Stimulated activated CD8-positive, alpha-beta memory T cell treated with anti-CD3 and anti-CD28 coated beads, Interleukin-15, amount 100 ng/mL, for 48 hours (primary cell): ENCODE measurements at places on chromosomes 3 and 15.
A peak's percentile ranks its signal among the peaks of the same experiment; 100 is the strongest.

DNA sequence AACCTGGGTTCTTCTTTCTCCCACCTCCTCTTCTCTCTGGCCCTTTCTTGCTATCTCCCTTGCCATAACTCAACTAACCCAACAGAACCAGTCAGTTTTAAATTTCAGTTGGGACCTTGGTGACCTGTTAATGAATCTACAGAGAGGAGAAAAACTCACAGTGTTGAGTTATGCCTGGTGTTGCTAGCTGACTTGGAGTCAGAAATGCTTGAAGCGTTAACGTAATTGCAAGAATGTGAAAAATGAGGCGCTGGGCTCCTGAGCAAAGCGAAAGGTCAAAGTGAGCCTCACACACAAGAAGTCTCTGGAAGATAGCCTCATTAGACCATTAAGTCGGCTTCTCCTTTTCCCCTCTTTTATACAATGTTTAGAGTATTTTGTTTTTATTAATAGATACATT lies 18.4 kb downstream of the MEIS2 start:
- DNase-seq: no peak

- DNase-seq: no peak
Measured at GRCh38 chr3:193800138-193801043, 207.4 kb downstream of the OPA1 start.

- no peak for DNase-seq
Measured at GRCh38 chr3:37532168-37532567, 329.5 kb upstream of the CTDSPL start.

- no peak for DNase-seq
Measured at GRCh38 chr3:12753275-12754028, 5.6 kb downstream of the TMEM40 start.

DNA sequence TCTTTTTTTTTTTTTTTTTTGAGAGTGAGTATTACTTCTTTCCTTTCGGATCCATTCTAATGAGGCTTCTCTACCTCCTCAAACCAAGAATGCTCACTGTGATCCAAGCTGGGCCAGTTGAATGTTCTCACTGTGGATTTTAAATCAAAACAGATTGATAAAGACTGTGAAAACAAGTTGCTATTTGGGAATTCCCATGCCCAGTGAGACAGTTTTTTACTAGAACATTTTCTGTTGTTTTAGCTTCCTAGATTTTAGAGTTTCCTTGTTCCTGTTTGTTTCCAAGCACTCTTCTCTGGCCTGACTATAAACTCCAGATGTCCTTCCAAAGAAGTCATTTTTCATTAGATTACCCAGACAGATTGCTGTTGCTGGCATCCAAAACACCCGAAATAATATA lies 60.1 kb upstream of the GALNT15 start:
- no peak for DNase-seq

- no peak for DNase-seq
Measured at GRCh38 chr3:42014458-42014920, 52.6 kb upstream of the ULK4 start.

GRCh38 chr3:126151562-126152302 lies 28.7 kb downstream of the ALDH1L1 start:
- no peak for DNase-seq

GRCh38 chr15:26357653-26358052 lies 415.2 kb downstream of the GABRB3 start:
- no peak for DNase-seq

GRCh38 chr3:197749315-197749600 lies 425 bp upstream of the FYTTD1 start:
- no peak for DNase-seq

- no peak for DNase-seq
Measured at GRCh38 chr3:139260041-139260486, 83.8 kb upstream of the MRPS22 start.

GRCh38 chr3:101117980-101118379 lies 124.8 kb upstream of the ABI3BP start:
- no peak for DNase-seq

- no peak for DNase-seq
Measured at GRCh38 chr15:51840692-51841091, 11.2 kb downstream of the TMOD3 start.

DNA sequence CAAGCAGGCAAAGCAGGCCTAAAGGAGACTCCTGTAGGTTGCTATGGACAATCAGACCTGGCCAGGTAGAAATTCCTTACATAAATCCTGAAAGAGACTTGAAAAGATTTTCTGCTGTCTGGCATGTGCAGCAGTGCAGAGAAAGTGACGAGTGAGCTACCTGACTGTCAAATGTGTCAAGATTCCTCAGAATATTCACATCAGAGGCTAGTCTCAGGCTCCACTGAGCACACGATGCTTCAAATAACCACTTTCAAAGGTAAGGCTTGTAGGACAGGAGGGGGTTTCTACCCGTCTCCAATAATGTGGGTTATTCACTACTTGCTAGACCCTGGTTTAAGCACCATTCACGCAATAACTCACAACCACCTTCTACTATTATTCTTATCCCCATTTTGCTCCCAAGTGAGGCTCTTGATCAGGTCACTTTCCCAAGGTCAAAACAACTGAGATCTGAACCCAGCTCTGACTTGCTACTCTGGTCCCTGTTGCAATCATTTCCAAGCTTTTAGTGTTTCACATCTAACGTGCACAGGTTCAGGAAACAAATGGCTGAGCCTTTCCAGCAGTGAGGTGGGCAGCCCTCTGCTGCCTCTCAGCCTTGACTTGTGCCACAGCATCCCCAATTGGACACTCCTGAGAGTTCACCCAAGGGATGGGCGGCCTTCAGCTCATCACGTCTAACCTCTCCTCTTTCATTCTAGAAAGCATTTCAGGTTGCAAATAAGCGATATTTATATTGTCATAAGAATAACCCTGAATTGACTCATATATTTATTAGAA lies 329.9 kb upstream of the WNT5A start:
- DNase-seq: no peak

DNA sequence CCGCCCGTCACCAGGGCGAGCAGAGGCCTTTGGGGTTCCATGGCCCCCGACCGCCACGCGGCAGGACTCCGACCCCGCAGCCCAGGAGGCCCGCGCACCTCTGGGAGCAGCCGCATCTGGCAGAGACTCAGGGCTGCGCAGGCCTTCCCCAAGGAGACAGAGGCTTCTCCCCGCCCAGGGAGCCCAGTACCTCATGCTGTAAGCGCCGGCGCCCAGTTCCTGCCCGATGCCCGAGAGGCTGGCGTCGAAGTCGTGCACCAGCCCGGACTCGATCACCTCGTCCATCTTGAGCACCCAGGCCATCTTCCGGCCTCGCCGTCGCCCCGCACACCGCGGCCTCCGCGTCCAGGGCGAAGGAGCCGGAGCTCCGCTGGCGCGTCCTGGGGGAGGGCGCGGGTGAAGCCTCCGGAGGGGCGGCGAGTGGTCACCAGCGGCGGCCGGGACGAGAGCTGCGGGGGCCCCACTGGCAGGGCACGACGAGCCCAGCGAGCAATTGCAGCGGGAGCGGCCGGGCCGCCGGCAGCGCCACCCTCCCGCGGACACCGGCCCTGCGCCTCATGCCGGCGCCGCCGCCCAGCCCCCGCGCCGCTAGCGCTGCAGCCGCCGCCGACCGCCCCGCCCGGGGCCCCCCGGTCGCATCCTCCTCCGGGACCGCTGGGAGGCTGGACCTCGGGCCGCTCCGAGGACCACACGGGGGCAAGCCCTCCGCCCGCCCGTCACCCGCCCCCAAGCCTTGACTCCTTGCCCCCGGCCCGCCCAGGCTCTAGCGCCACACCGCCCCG lies 468 bp downstream of the UBP1 start:
- peak; percentile 22 for DNase-seq

DNA sequence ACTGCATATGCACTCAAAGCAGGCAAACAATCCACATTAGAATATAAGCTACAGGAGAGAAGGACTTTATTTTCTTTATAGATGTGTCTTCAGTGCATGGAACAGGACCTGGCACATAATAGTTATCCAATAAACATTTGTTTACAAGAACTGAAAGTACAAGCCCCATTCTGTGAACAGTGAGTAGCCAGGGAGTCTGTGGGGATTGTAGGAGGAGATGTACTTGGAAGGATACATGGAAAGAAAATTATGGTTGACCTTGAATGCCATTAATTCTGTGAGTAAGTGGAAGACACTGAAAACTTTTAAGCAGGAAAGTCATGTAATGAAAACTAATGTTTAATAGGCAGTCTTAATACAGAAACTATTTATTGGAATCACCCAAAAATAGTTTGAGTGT lies 28.3 kb downstream of the MASP1 start:
- DNase-seq: no peak

DNA sequence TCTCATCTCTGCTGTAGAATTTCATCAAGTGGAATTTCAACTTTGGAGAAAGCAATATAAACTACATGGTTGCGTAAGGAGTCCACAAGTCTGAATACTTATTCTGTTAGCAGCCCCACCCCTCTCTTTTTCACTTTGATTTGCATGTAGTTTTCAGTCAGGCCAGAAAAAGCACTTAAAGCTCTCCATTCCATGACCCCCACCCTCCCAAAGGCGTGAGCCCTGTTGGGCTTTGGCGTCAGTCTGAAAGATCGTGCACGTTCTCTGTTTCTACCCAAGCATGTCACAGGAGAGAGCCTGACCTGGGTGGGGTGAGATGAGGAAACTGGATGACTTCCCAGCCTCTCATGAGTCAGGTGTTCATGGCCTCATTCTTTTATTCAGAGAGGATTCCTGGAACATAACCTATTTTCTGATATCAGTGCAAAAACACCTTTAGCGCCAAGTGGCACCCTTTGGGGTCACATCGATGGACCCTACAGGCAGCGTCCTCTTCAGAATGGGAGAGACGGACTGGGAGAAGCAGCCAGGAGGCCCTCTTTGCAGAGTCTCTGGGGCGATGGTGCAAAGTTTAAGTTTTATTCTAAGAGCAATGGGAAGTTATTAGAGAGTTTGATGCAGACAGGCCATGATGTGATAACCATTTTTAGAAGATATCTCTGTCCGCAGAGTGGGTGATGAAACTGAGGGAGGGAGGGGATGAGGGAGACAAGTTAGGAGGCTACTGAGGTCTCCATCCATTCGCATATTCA lies 55.8 kb downstream of the LSM3 start:
- DNase-seq: no peak

DNA sequence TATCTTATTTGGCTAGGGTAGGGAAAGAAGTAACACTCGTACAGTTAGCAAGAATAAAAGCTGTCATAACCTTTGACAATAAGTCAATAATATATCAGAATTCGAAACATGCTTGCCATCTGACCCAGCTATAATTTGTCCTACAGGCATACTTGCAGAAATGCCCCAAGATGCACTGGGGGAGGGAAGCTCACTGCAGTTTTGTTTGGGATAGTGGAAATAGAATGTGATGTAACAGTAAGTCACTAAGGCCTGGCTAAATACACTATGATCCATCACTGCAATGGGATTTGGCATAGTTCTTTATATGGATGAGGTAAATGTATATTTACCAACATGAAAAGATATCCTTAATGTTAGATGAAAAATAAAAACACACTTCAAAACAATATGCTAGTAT lies 25.5 kb upstream of the TMOD3 start:
- DNase-seq: no peak

- no peak for DNase-seq
Measured at GRCh38 chr3:52053307-52054304, 2.8 kb downstream of the DUSP7 start.

GRCh38 chr3:160060409-160061027 lies 71.9 kb downstream of the IL12A start:
- no peak for DNase-seq

DNA sequence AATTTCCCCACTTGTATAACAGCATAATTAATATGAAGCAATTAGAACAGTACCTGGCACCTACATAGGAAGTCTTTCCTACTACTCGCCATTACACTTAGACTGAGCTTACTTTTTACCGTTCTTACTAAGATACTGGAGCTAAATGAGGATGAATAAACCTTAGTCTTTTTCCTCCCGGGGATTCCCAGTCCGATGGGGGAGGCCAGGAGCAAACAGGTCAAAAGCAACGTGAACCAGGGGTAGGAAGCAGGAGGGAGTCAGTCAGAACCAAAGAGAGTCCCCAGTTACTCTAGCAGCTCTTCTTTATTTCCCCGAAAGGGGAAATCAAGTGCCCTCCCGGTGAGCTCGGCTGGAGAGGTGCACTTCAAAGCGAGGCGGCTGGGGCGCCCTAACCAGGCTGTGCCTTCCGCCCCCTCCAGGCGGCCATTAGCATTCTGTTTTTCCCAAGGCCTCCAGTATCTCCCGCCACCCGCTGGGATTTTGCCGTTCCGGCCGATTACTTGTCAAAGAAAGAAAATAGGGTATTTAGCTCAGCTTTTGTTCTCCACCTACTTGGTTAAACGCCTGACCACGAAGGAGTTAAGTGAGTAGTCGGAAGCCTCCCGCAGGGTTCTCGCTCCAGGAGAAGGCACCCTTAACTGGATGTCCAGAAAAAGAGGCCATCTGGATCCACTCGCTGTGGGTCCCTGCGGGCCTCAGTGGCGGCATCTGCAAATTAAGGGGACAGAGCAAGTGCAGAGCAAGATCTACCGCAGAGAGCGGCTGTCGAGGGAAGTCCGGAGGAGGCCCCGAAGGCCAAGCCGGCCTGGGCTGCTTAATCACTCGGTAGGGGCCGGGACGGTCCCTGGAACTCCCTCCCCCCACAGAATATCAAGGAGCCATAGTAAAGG lies 6.3 kb upstream of the EOMES start:
- DNase-seq: no peak

DNA sequence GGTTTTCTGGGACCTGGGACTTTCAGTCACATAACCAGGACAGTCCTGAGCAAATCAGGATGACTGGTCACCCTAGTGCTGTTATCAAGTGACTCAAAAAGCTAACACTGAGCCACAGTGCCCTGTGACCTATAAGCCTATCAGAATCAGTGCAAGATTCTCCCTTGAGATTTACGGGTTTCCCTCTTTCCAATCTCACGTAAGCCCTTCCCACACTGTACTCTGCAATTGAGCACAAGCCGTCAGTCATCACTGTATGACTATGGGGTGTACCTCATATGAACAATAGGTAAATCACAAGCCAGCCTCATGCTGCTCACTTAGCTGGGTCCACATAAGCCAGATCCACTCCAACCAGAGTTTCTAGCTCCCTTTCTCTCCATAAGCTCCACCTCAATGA lies 21.0 kb upstream of the CLDN18 start:
- DNase-seq: no peak

DNA sequence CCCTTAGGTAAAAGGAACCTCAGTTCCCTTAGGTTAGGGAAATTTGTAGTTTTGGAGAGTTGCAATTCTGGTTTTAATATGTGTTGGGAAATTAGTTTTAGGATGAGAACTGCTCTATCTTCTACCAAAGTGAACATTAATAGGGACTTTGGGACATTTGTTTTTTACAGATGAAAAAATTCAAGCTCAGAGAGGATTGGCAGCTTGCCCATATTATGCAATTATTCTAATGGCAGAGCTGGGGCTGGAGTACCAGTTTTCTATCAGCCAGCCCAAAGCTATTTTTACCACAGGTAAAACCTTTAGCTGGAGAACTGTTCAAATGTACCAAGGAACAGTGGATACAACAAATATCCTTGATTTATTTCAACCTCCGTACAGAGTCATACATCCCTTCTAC lies 127.0 kb downstream of the CPNE4 start:
- no peak for DNase-seq

DNA sequence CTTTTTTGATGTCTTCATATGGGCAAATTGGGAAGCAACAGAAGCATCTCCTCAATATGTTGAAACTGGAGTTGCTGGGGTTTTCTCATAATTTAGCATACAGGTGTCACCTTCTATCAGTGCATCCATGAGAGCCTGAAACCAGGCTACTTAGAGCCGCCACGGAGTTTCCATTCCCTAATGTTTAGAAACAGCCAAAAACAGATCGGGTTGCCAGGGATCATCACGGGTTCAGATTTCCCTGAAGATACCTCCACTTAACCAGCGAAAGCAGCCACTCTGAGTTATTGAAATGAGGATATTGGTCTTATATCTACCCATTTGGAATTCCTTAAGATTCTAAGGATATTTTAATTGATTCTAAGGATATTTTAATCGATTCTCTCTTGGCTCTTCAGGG lies 14.5 kb downstream of the TERB2 start:
- DNase-seq: no peak

GRCh38 chr3:130379274-130379673 lies 33.8 kb downstream of the COL6A5 start:
- DNase-seq: no peak
